ENCODE measurements at places on chromosomes 12 and 14. TPM values are rescaled to one million over a fixed set of nuclear protein-coding genes. Genes with fewer than 3 reads are reported as not detected.

The FAM90A1 gene
- total RNA-seq, result not detected

The CFAP54 gene
- total RNA-seq, result 0.60 TPM

DNA sequence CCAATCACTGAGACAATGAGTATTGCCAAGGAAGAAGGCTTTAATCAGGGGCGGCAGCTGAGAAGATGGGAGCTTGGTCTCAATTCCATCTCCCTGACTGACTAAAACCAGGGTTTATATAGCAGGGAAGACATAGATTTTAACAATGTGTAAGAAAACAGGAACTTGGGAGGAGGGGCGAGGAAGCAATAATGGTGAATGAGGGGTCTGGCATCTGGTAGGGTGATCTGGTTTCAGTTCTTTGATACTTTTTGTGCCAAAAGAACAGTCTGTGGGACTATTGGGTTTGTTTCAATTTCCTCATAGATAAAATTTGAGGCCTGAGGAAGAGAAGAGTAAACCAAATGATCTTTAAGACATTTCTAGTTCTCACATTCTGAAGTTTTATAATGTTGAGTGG lies 49.2 kb downstream of the FUT8 start:
- no peak for DNase-seq

DNA sequence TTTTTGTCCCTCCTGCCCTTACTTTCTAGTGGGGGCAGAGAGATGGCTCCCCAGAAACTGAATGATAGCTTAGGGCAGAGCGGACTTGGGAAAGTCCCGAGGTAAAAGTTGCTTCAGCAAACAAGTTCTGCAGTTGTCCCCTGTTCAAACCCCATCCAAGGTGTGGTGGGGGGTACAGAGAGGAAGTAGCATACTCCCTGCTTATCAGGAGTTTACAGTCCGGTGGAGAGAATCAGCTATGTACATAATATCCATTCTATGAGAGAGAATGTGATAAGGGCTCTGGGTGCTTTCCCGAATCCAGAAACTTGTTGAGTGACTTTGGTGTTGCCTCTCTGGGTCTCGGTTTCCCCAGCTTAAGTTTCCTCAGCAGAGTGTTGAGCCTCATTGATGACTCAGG lies 40.4 kb upstream of the VRK1 start:
- DNase-seq, result no peak
